A549 treated with Mapracorat at 1 μM for 4 hours (cell line): ENCODE measurements at places on chromosomes 5 and 9. TPM values are rescaled to one million over a fixed set of nuclear protein-coding genes. Genes with fewer than 3 reads are reported as not detected.

Gene CXXC5
- total RNA-seq, result 13.8 to 20.9 TPM (median 19.3 TPM) in 5 replicates

Gene CAVIN4
- 0.26 to 0.56 TPM (median 0.42 TPM) in 5 replicates for total RNA-seq

Gene CD74
- total RNA-seq, result not detected in 5 replicates

Gene FOXI1
- not detected in 5 replicates for total RNA-seq

Gene C5orf52
- not detected in 5 replicates for total RNA-seq

Gene GPSM1
- total RNA-seq, result 9.3 to 15.6 TPM (median 13.1 TPM) in 5 replicates
